ENCODE measurements at places on chromosomes 5 and 9. TPM values are rescaled to one million over a fixed set of nuclear protein-coding genes. Genes with fewer than 3 reads are reported as not detected.

Gene PAIP1
- 101 TPM for total RNA-seq

DNA sequence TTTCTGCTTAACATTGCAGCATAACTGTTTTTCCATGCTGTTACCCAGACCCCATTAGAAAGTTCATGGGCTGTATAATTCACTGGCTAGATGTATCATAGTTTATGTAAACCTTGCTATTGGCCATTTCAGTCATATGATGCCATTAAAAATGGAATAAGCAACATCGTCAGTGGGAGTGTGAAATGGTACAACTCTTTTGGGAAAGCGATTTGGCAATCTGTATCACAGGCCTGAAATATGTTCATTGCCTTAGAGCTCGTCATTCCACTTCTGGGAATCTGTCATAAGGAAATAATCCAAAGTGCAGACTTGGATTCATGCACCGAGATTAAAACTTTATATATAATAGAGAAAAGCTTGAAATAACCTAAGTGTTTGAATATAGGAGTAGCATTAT, 77.9 kb upstream of the KLF4 start:
- H3K27me3 ChIP-seq, result no peaks in the 10 kb centered on the region
- no peaks in the 10 kb centered on the region for H3K36me3 ChIP-seq
- H3K4me3 ChIP-seq, result no peak overlapping the region

Gene TLR4
- 9.1 TPM for total RNA-seq

GRCh38 chr5:12848709-12849108, 944.5 kb upstream of the CTNND2 start:
- DNase-seq, result no peak
- no peaks in the 10 kb centered on the region for H3K4me1 ChIP-seq
- no peaks in the 10 kb centered on the region for H3K27me3 ChIP-seq
- no peak overlapping the region for H3K4me3 ChIP-seq
- no peak overlapping the region for H3K27ac ChIP-seq

Gene PCDHB12
- 0.87 TPM for total RNA-seq

Gene FOXD4L3
- not detected for total RNA-seq

Gene PCDHGA9
- total RNA-seq, result 0.73 TPM

DNA sequence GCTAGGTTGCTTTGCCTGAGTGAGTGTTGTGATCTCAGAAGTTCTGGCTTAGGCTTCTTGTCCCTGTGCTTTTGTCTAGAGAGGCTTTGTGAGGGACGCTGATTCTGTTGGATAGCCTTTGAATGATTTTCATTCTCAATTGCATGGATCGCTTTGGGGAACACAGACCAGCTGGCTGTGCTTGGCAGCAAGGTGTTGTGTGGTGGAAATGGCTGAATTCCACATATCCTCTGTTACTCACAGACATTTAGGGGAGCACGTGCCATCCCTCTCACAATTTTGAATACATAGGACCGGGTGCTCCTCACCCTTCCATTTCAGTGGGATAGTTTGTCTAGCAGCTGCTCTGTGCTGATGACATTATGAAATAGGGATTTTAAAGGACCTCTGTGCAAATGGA, 76.2 kb downstream of the IQGAP2 start:
- DNase-seq, result no peak
- no peaks in the 10 kb centered on the region for H3K36me3 ChIP-seq
- no peaks in the 10 kb centered on the region for H3K27me3 ChIP-seq
- no peak overlapping the region for H3K4me3 ChIP-seq

DNA sequence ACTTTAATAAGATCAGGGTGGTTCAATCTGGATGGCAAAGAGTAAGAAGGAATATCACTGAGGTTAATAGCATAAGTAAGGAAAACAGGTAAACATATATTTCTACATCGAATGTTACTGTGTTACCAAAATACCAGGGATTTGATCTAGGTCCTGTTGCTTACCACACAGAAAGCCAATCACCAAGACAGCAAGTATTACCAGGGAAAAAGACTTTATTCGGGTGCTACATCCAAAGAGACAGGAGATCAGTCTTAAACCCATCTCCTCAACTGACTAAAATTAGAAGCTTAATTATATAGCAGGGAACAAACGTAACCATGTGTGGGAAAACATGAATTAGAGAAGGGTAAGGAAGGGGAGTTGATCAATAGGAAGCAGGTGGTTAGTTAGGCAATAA, 500.1 kb downstream of the EFNA5 start:
- H3K4me1 ChIP-seq, result no peaks in the 10 kb centered on the region
- DNase-seq, result no peak
- no peaks in the 10 kb centered on the region for H3K27me3 ChIP-seq
- no peak overlapping the region for H3K27ac ChIP-seq
- no peak overlapping the region for H3K4me3 ChIP-seq
- no peaks in the 10 kb centered on the region for H3K36me3 ChIP-seq

GRCh38 chr9:20562051-20562450, 60.2 kb downstream of the MLLT3 start:
- H3K27me3 ChIP-seq, result no peaks in the 10 kb centered on the region
- no peaks in the 10 kb centered on the region for H3K36me3 ChIP-seq
- no peak for DNase-seq
- no peak overlapping the region for H3K4me3 ChIP-seq

Gene BTNL8
- total RNA-seq, result not detected

DNA sequence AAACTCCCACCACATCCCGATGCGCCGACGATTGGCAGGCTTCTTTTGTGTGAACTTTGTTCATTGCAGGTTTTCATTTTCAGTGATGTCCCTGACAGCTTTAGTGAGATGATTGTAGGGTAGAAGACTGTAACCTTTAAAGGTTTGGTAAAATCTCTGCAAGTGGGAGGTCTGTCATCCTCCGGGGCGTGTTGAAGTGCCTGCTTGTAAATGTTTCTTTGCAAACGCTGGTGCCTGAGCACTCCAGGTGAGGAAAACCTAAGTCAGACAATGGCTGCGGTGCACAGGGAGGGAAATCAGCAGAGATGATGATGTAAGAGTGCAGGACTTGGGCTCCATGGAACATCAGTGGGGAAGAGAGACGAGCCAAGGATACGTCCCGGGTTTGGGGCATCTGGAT, 228.1 kb downstream of the DRD1 start:
- H3K36me3 ChIP-seq, result no peaks in the 10 kb centered on the region
- no peak overlapping the region for H3K27ac ChIP-seq
- no peak overlapping the region for H3K4me3 ChIP-seq
- H3K27me3 ChIP-seq, result no peaks in the 10 kb centered on the region
- H3K4me1 ChIP-seq, result peaks cover 19% of the 10 kb centered on the region
- DNase-seq, result no peak

DNA sequence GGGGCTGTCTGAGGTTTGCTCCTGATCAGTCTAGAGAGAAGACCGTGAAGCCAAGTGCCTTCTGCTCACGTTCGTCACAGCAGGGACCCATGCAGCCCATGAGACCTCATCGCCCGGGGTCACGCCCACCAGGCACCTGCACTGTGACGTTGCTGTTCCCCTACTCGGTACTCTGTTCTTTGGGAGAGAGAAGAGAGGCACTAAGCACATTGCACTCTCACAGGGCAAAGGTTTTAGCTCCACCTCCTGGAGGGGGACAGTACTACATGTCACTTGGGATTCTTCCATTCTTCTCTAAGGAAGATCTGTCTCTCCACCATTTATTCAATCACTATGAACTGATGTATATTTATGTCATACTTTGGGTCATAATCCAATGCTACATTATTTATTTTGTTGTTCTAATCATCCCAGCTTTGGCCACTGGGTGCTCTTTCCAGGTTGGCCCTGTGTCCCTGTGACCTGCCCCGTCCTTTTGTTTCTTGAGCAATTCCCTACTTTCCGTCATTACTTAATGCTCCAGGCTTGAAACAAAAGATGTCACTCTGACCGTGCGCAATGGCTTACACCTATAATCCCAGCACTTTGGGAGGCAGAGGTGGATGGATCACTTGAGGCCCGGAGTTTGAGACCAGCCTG, 31.4 kb upstream of the BRD3 start:
- peaks cover 13% of the 10 kb centered on the region for H3K27me3 ChIP-seq
- H3K4me1 ChIP-seq, result no peaks in the 10 kb centered on the region
- H3K4me3 ChIP-seq, result no peak overlapping the region
- DNase-seq, result no peak
- H3K36me3 ChIP-seq, result no peaks in the 10 kb centered on the region

GRCh38 chr9:2621722-2622460, at the start of gene VLDLR:
TSS of gene VLDLR (plus strand) at chr9:2621787. CDS start at chr9:2622190, 403 bp downstream.
- H3K4me3 ChIP-seq, result peak within 1 kb of the TSS; percentile 60
- no peak within 1 kb of the TSS for H3K27ac ChIP-seq
- no peaks in the 10 kb centered on the region for H3K36me3 ChIP-seq
- no peak for DNase-seq
- H3K27me3 ChIP-seq, result peaks cover 28% of the 10 kb centered on the region
- H3K4me1 ChIP-seq, result peaks cover 8% of the 10 kb centered on the region

GRCh38 chr5:132981288-132981687, 17.9 kb upstream of the AFF4 start:
- no peak overlapping the region for H3K27ac ChIP-seq
- no peaks in the 10 kb centered on the region for H3K36me3 ChIP-seq
- DNase-seq, result no peak

DNA sequence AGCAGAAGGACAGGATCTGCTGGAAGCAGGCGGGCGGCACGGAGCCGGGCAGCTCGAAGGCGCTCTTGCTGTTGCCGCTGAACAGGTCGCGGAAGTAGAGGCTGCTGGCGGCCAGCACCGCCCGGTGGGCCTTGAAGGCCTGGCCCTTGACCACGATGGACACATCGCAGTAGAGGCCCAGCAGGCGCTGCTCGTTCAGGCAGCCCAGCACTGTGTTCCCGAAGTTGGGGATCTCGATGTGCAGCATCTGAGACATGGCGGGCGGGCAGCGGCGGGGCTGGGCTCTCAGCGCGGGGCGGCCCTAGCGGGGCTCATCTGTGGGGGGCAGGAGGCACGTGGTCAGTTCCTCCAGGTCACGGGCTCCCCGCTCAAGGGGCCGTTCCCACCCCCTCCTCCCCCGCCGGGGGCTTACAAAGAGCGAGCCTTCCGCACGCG, 44.8 kb downstream of the NACC2 start:
- peaks cover 36% of the 10 kb centered on the region for H3K4me1 ChIP-seq
- peak overlapping the region; percentile 54 for H3K4me3 ChIP-seq
- no peaks in the 10 kb centered on the region for H3K27me3 ChIP-seq
- no peak overlapping the region for H3K27ac ChIP-seq

- H3K4me1 ChIP-seq, result no peaks in the 10 kb centered on the region
- H3K27ac ChIP-seq, result no peak overlapping the region
- no peak overlapping the region for H3K4me3 ChIP-seq
- H3K36me3 ChIP-seq, result no peaks in the 10 kb centered on the region
Observed at GRCh38 chr5:95605786-95606185, 14.1 kb upstream of the GPR150 start.

Gene PCDHB13
- total RNA-seq, result 3.3 TPM

Gene LHX3
- not detected for total RNA-seq

DNA sequence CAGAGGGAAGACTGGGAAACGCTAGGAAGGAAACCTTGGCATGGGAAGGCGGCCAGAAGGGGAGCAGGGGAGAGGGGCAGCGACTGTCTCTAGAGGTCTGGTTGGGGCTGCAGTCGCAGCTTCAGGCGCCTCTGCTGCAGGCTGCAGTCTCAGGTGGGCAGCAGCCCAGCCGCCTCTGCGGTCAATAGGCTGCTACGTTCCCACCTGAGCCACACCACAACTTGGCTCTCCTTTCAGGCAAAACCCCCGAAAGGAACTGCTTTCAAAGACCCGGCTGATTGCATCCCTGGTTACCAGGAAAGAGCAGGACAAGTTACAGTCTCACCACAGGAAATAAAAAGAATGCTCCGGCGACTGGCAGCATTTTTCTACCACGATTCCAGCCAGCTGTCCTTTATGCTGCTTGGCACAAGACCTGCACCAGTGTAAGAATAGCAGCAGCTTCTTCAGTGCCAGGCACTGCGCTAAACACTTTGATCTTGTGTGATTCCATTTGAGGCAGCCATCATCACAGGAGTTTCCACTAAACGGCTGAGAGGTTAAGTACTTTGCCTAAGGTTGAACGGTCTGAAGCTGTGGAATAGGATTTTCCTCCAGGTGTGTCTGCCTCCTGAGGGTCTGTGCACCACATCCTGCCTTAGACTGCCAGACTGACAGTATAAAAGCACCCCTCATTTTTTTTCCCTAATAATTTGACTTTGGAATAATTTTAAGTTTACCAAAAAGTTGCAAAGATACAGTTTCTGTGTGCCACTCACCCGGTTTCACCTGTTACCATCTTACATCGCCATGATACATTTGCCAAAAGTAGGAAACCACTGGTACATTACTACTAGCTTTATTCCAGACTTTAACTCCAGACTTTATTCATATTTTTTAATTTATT, 7.5 kb downstream of the RPS14 start:
- H3K27ac ChIP-seq, result no peak overlapping the region
- H3K27me3 ChIP-seq, result no peaks in the 10 kb centered on the region
- H3K4me1 ChIP-seq, result peaks cover 10% of the 10 kb centered on the region
- H3K4me3 ChIP-seq, result no peak overlapping the region
- peaks cover 40% of the 10 kb centered on the region for H3K36me3 ChIP-seq

DNA sequence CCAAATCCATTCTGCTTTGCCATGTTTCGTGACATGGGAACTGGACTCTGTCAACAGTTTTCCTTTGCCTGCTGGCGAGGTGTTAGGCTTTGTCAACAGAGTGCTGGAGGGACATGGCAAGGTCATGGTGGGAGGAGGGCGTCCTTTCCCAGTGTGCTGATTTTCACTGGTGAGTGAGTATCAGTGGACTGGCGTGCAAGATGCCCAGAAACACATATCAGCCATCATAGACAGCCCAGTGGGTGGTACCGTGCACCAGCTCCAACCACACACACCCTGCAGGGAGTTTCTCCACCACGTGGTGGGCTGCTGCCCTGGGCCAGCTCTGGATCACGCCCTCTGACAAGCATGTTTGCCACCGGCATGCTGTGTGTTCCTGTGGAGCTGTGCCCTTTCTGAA, 50.0 kb upstream of the ABL1 start:
- H3K27me3 ChIP-seq, result no peaks in the 10 kb centered on the region
- no peak overlapping the region for H3K27ac ChIP-seq
- no peak for DNase-seq
- no peak overlapping the region for H3K4me3 ChIP-seq
- H3K36me3 ChIP-seq, result no peaks in the 10 kb centered on the region
- H3K4me1 ChIP-seq, result peaks cover 14% of the 10 kb centered on the region

DNA sequence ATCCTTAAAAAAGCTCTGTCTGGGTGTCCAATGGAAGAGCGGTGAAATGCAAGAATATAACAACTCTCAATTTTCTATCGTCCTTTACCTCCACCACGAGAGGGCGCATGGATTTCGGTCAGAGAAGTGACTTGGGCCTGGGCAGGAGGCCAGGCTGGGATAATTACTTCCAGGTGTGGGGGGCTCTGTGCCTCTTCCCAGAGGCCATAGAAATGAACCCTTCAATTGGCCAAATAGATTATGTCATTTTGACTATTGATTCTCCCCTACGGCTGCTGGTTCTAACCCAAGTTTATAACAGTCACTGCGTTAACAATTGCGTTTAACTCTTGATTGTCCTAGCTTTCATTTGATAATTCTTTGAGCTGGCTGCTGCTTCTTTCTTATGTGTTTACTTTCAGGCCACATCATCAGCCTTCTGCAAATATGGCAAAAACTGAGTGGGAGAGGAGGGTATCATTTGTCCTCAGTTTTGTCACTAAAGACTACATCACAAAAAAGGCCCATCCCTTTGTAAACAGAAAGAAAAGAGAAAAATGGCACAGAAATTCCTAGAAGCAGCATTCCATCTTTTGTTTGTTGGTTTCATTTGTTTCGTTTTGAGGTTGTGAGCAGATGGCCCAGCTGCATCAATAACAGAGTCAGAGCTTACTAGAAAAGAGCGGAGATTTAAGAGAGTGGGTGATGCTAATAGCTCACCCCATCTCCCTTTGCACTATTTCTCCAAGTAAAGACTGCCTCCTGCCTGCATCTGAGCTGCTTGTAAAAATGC, 45.4 kb upstream of the ZFR start:
- H3K27me3 ChIP-seq, result no peaks in the 10 kb centered on the region
- H3K4me3 ChIP-seq, result no peak overlapping the region
- peaks cover 5% of the 10 kb centered on the region for H3K4me1 ChIP-seq
- no peak overlapping the region for H3K27ac ChIP-seq
- no peaks in the 10 kb centered on the region for H3K36me3 ChIP-seq
- DNase-seq, result peak; percentile 67

Gene CDKN2B-AS1
- total RNA-seq, result 2.3 TPM

Measured in astrocyte (in vitro differentiated cells and primary cell).